ENCODE measurements at places on chromosomes 5 and 9.
A peak's percentile ranks its signal among the peaks of the same experiment; 100 is the strongest.

DNA sequence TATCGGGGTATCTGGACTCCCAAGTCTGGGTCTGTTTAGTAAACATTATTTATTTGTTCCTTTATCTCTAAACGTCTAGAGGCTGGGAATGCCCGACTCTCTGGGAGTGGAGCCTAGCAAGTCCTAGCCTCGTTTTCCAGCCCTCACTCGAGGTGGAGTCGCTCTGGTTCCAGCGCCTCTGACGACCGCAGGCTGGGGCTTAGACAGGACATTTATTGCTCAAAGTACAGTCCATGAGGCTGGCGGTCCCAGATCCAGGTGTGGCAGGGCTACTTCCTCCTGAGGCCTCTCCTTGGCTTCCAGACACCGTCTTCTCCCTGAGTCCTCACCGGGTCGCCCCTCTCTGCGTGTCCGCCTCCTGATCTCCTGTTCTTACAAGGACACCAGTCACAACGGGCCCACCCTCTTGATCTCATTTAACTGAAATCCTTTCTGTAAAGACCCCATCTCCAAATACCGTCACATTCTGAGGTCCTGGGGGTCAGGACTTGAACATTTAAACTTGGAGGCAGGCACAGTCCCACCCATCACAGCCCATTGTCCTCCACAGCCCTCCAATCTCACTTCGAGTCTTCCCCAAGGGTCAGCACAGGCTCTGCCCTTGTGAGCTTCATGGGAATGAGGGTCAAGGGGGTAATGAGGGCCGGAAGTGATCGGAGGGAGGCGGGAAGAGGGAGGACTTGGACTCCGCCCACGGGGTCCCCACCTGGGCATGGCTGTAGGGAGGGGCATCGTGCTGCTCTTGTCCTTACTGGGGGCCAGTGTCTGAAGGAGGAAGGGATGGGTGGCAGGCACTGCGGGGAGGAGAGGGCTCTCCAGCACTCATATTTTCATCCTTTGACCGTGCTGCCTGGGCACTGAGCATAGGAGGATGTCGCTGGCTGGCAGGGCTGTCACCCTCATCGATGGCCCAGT lies 12.2 kb upstream of the CLPTM1L start:
- H3K36me3 ChIP-seq = no peaks in the 10 kb centered on the region
- DNase-seq = peak; percentile 40
- H3K4me1 ChIP-seq = no peaks in the 10 kb centered on the region
- no peak overlapping the region for H3K4me3 ChIP-seq

DNA sequence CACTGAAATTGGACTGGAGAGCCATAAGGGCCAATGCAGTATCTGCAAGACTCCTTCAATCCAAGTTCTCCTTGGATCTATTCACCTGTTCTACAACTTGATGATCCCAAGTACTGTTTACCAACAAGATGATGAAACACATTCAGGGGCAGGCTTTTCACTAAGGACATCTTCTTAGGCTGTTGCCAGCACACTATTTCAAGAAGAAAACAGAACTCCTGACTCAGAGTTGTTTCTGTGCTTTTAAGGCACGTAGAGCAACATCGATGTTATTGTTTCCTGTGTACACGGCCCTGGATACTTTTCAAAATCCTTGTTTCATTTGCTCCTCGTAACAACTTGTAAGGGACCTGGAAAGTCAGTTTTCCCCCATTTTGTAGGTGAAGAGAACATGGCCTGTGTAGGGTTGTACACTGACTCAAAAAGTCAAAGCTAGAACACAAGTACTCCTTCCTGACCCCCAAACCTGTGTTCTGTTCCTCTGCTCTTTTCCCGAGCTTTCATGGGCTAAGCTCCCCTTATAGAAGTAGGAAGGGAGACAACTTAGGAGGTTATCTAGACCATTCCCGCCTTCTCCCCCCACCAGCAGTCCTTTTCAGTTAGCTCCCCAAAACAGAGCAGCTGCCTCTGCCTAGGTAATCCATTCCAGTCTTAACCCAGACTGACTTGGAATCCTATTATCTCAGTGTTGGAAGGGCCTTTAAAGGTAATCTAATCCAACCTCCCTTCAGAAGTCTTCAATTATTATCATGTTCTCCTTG lies 5.2 kb upstream of the MGAT1 start:
- peaks cover 5% of the 10 kb centered on the region for H3K4me1 ChIP-seq
- no peak overlapping the region for H3K4me3 ChIP-seq
- H3K27me3 ChIP-seq = no peaks in the 10 kb centered on the region
- H3K27ac ChIP-seq = no peak overlapping the region
- no peak for DNase-seq

DNA sequence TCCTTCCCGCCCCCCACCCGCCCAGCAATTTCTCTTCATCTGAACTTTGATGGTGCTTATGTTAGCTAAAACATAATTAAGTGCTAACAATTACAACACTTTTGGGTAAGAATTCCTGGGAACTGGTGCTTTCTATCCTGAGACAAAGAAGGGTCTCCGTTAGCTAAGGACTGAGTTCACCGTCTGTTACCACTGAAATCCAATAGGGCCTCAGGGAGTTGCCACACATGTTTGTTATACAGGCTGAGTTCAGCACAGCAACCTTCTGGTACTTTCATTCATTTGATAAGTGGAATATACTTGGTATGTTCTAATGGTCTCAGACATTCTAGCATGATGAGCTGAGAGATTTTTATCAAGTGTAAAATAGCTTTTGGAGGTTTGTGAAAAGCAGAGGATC lies 437.9 kb downstream of the EFNA5 start:
- H3K27ac ChIP-seq = no peak overlapping the region
- DNase-seq = no peak
- H3K27me3 ChIP-seq = no peaks in the 10 kb centered on the region

DNA sequence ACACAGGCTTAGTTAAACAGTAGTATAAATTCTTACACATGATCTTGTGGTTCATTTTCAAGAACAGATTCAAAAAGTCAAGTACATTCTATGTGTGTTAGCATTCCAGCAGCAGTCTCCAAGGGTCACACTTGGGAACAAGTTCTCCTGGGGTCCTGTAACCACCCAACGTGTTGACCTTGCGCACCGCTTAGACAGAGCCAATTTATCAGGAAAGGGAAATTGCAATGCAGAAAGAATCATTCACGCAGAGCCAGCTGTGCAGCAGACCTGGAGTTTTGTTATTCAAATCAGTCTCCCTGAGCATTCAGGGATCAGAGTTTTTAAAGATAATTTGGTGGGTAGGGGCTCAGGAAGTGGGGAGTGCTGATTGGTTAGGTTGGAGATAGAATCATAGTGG lies 8.5 kb upstream of the RXFP3 start:
- no peaks in the 10 kb centered on the region for H3K27me3 ChIP-seq
- no peaks in the 10 kb centered on the region for H3K36me3 ChIP-seq
- H3K4me1 ChIP-seq = no peaks in the 10 kb centered on the region
- H3K27ac ChIP-seq = no peak overlapping the region

DNA sequence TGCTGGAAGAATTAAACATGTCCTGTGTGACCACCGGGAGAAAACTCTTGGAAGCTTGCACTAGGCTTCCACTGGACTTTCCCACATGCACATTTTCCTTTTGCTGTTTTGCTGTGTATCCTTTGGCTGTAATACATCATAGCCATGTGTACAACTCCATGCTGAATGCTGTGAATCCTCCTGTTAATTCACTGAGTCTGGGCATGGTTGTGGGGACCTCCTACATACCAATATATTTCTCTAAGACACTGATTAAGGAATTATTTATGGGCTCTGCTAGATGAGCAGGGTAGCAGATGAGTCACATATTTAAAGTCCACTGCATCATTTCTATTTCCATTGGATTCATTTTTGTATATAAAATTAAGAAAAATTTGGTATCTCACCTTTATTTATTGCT lies 220.1 kb downstream of the CYLC2 start:
- H3K36me3 ChIP-seq = no peaks in the 10 kb centered on the region
- no peaks in the 10 kb centered on the region for H3K27me3 ChIP-seq
- DNase-seq = no peak
- H3K4me3 ChIP-seq = no peak overlapping the region
- no peak overlapping the region for H3K27ac ChIP-seq

GRCh38 chr9:83583151-83584014 lies 39.6 kb upstream of the IDNK start:
- H3K27me3 ChIP-seq = no peaks in the 10 kb centered on the region
- H3K4me3 ChIP-seq = no peak overlapping the region
- H3K27ac ChIP-seq = no peak overlapping the region
- no peak for DNase-seq
- H3K4me1 ChIP-seq = no peaks in the 10 kb centered on the region
- H3K36me3 ChIP-seq = no peaks in the 10 kb centered on the region

GRCh38 chr9:121253821-121254501 lies 14.0 kb upstream of the GSN start:
- H3K36me3 ChIP-seq = no peaks in the 10 kb centered on the region
- H3K27me3 ChIP-seq = no peaks in the 10 kb centered on the region
- no peak overlapping the region for H3K27ac ChIP-seq
- no peaks in the 10 kb centered on the region for H3K4me1 ChIP-seq
- no peak for DNase-seq

DNA sequence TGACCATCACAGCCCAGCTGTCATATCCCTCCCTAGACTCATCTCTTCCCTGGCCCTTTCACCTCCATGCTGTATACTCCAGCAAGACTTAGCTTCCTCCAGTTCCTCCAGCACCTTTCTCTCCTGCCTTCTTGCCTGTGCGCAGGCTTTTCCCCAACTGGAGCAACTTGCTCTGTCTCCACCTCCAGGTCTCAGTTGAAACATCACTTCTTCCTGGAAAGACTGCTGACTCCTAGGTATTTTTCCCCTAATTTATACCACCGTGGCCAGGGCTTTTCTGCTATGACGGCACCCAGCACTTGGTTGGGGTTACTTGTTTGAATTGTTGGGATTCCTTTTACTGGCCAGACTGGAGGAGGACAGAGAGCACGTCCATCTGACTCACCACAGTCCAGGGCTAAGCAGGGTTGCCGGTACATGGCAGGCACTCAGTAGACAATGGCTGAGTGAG lies 67.5 kb downstream of the KCNIP1 start:
- no peaks in the 10 kb centered on the region for H3K27me3 ChIP-seq
- no peaks in the 10 kb centered on the region for H3K36me3 ChIP-seq
- H3K27ac ChIP-seq = no peak overlapping the region
- no peaks in the 10 kb centered on the region for H3K4me1 ChIP-seq
- DNase-seq = no peak

GRCh38 chr9:28782630-28783029 lies 1209.3 kb upstream of the C9orf72 start:
- DNase-seq = no peak
- H3K4me3 ChIP-seq = no peak overlapping the region
- H3K27ac ChIP-seq = no peak overlapping the region
- no peaks in the 10 kb centered on the region for H3K36me3 ChIP-seq

DNA sequence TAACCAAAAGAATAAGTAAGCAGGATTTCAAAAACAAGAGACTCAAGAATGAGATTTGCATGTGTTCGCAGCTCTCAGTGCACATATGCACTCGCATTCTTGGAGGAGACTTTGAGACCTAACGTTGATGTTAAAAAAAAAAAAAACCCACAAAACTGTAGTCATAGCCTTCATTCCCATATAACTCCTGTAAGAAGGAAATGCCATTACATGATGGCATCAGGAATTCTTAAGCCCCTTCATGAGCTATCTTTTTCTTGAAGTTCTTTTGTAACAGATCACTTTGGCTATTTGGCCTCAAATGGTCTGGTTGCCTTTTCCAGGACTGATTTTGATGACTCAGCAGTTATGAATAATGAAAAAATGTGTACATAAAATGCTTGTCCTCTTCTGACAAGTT lies 113.8 kb downstream of the ALDH1A1 start:
- no peak for DNase-seq
- no peaks in the 10 kb centered on the region for H3K4me1 ChIP-seq
- H3K27ac ChIP-seq = no peak overlapping the region
- no peaks in the 10 kb centered on the region for H3K36me3 ChIP-seq
- no peak overlapping the region for H3K4me3 ChIP-seq
- no peaks in the 10 kb centered on the region for H3K27me3 ChIP-seq

- no peaks in the 10 kb centered on the region for H3K4me1 ChIP-seq
- DNase-seq = peak; percentile 71
- H3K27ac ChIP-seq = no peak overlapping the region
- H3K4me3 ChIP-seq = no peak overlapping the region
- H3K27me3 ChIP-seq = no peaks in the 10 kb centered on the region
- H3K36me3 ChIP-seq = no peaks in the 10 kb centered on the region
Measured at GRCh38 chr5:1441166-1441865, 3.9 kb downstream of the SLC6A3 start.

- H3K4me3 ChIP-seq = no peak overlapping the region
- H3K4me1 ChIP-seq = no peaks in the 10 kb centered on the region
- no peak for DNase-seq
- H3K36me3 ChIP-seq = no peaks in the 10 kb centered on the region
Measured at GRCh38 chr5:10703676-10704075, 57.4 kb downstream of the DAP start.

DNA sequence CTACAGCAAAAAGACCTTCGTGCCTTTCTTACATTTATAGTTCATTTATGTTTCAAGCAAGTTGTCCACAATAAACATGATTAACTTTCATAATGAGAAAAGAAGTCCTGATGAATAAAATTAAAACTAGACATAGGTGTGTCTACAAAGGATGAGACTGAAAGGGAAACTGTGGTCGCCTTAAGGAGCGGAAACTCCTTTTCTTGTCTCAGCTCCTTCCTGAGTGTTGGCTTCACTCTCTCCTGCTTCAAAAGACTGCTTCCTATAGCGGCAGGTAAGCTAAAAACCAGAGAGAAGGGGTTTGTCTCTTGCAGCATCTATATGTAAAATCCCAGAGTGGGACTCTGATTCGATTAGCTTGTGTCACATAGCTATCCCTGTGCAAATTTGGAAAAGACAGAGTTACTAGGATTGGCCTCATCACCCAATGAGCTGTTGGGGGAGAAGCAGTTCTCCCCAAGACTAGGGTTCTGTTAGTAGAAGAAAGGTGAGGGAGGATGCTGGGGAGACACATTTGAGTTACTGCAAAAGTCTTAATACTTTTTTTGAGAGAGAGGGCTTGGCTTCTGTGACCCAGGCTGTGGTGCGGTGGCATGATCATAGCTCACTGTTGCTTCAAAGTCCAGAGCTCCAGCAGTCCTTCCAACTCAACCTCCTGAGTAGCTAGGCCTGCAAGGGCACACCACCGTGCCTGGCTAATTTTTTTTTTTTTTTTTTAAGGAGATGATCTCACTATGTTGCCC lies 16.8 kb upstream of the CTSL start:
- H3K36me3 ChIP-seq = no peaks in the 10 kb centered on the region
- no peak overlapping the region for H3K27ac ChIP-seq
- no peaks in the 10 kb centered on the region for H3K4me1 ChIP-seq
- H3K27me3 ChIP-seq = no peaks in the 10 kb centered on the region

GRCh38 chr9:98896632-98897031 lies 47.1 kb upstream of the COL15A1 start:
- H3K4me1 ChIP-seq = no peaks in the 10 kb centered on the region
- H3K36me3 ChIP-seq = no peaks in the 10 kb centered on the region
- no peak overlapping the region for H3K4me3 ChIP-seq
- H3K27me3 ChIP-seq = no peaks in the 10 kb centered on the region
- DNase-seq = no peak

DNA sequence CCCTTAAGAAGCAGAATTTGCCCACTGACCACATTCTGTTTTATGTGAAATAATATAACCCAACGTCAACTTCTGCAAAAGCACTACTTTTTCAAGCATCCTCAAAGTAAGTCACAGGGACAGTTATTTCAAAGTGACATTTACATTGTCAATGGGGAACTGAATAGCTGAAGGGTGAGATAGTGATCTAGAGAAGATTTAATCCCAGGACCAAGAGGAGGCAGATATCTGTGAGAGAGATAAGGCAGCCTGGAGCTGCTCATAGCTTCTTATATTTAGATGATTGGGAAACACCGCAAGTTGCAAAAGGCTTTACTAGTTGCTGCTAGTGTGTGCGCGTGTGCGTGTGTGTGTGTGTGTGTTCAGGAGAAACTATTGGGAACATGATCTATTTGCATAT lies 210.4 kb upstream of the RFX3 start:
- no peak for DNase-seq
- no peaks in the 10 kb centered on the region for H3K4me1 ChIP-seq
- no peak overlapping the region for H3K4me3 ChIP-seq
- no peaks in the 10 kb centered on the region for H3K27me3 ChIP-seq
- H3K36me3 ChIP-seq = no peaks in the 10 kb centered on the region
- H3K27ac ChIP-seq = no peak overlapping the region

Data from aorta (tissue), 5 donors.